Foreskin melanocyte (primary cell): ENCODE measurements at places on chromosomes 12 and 14.

DNA sequence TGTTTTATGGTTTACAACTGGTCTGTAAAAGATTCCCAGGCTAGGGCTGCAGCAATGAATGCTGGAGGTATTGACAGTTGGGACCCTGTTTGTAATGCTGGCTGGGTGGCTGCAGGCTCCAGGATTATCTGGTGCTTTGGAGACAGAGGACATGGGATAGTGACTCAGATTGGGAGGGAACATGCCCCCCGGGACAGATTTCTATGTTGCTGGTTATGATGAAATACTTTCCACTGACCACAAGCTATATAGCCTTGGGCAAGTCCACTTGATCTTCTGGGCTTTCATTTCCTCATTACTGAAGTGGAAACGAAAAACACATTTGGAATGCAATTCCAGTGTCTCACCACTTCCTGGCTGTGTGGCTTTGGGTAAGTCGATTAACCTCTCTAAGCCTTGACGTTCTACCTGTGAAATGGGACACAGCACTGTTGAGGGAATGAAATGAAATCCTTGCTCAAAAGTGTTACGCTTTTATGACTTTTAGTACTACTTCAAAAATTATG, 6.3 kb upstream of the TPCN1 start:
- peak; percentile 99 for DNase-seq

DNA sequence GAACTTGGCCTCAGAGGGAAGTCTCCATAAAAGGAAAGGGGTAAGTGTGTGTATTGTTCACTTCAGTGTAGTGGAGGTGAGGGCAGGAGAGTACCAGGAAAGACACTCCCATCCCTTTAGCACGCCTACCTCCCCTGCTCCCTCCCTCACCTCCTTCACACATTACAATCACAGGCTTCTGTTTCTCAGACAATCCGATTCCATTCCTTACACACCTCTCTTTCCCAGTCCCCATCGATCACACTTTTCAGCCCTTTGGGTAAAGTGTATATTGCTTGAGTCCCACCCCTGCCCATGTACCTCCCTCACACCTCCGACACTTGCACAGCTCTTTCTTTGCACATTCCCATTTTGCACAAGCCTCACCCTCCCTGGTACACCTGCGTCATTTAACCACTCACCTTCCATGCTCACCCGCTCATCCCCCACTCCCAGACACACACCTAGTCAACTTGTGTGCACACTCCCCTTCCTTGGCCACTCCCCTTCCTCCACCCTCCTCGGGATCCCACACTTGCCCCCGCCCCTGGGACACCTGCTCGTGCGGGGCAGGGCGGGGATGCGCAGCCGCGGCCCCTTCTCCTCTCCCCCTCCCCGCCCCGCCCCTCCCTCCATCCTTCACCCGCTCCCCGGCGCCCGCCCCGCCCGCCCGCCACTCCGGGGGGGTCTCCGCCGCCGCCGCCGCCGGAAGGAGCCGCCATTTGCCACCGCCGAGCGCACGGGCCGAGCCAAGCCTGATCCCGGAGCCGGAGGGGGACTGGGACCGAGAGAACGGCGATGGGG, at the start of gene MARCHF9:
TSS of gene MARCHF9 (plus strand) at position 693 of the 783 bp plus-strand sequence. CDS start 426 bp downstream, outside the sequence.
- no peak for DNase-seq

GRCh38 chr14:65565948-65566347, 153.4 kb downstream of the FUT8 start:
- no peak for DNase-seq

DNA sequence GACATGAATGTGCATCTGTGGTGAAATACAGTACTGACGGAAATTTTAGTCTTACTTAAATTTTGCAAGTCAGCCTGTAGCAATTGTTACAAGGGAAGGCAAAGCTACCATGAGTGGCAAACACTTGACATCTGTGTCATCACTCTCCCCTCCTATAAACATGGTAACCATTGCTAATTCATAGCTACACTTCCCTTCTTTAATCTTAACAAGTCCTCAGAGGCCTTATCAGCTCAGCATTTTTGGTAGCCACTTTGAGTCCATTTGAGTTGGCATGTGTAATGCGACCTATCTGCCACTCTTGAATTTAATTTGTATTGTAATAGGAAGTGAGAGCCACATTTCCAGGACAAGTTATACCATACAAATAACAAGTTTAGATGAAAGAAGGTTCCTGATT, 218.1 kb downstream of the RMST start:
- DNase-seq: no peak

DNA sequence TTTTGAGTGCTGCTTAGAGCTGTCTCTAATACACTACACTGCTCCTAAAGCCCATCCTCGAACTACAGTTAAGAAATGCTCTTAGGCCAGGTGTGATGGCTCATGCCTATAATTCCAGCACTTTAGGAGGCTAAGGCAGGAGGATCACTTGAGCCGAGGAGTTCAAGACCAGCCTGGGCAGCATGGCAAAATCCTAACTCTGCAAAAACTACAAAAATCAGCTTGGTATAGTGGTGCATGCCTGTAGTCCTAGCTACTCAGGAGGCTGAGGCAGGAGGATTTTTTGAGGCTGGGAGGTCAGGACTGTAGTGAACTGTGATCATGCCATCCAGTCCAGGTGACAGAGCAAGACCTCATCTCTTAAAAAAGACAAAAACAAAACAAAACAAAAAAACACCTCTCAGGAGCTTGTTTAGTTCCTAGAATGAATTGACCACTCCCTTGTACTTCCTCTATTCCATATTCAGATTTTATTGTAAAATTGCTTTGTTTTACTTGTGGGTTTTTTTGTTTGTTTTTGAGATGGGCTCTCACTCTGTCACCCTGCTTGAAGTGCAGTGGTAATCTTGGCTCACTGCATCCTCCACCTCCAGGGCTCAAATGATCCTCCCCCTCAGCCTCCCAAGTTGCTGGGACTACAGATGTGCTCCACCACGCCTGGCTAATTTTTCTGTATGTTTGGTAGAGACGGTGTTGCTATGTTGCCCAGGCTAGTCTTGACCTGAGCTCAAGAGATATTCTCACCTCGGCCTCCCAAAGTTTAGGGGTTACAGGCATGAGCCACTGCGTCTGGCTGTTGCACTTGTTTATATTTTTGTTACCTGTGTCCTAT, 13.6 kb downstream of the MDM2 start:
- no peak for DNase-seq

- no peak for DNase-seq
These were observed 55.2 kb downstream of the ERO1A start for GRCh38 chr14:52640137-52640536.

GRCh38 chr12:13179211-13180074, 17.1 kb upstream of the EMP1 start:
- DNase-seq: no peak

- no peak for DNase-seq
These were observed 890 bp downstream of the SPTLC2 start for GRCh38 chr14:77615361-77616132.

DNA sequence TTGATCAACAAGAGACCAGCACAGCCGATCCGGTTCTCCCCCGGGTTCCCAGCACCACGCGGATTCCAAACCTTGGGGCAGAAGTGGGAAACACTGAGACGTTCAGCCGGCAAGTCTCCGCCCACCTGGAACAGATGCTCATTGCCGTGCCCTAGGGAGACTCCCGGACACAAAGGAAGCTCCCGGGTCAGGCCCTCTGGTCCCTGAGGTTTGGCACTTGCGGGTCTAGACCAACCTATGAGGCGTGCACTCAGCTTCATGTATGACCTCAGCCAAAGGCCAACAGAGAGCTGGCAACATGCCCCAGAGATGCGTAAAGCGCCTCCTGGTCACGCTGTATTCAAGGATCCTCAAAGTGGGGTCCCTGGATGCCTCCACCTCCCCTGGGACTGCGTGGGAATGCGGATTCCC, 2.5 kb downstream of the RIMBP2 start:
- DNase-seq: no peak

GRCh38 chr12:113298861-113299545, 35.9 kb downstream of the SLC8B1 start:
- DNase-seq: no peak

GRCh38 chr12:66048835-66049537, 81.6 kb downstream of the LLPH start:
- no peak for DNase-seq

DNA sequence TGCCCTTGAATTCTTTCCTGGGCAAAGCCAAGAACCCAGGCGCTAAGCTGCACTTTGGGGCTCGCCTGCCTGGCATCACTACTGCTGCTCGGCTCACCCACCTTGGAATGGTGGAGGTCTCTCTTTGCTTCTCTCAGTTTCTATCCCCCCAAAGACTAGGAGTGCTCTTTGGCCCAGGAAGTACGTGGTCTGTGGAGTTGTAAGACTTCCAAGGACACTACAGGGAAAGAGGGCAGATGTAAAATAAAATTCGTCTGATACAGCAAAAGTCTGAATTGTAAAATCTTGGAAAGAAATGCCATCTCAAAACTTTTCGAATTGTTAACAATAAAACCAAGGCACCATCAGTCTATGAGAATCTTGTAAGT, 52.5 kb upstream of the MAP1LC3B2 start:
- no peak for DNase-seq

GRCh38 chr12:51192284-51192671, 19.3 kb upstream of the TFCP2 start:
- DNase-seq: no peak

DNA sequence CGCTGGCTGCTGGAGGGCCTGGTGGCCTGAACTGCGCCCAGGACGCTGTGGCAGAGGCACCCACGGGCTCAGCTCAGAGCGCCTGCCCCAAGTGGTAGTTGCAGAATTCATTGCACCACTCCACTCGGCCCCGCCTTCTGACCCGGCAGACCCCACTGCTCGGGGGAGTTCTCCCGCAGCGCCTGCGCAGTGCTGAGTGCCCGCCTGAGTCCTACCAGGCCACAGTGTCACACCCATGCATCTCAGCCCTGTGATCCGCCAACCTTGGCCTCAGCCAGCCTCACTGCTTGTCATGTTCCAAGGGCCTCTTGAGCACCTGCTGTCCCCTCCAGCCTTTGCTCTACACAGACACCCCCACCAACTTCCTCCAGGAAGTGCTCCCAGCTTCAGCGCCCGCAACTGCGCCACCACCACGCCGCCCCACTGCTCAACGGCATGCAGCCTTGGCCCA, 12.2 kb downstream of the DEGS2 start:
- no peak for DNase-seq

GRCh38 chr12:118763234-118763633, 218.1 kb upstream of the SRRM4 start:
- DNase-seq: no peak

DNA sequence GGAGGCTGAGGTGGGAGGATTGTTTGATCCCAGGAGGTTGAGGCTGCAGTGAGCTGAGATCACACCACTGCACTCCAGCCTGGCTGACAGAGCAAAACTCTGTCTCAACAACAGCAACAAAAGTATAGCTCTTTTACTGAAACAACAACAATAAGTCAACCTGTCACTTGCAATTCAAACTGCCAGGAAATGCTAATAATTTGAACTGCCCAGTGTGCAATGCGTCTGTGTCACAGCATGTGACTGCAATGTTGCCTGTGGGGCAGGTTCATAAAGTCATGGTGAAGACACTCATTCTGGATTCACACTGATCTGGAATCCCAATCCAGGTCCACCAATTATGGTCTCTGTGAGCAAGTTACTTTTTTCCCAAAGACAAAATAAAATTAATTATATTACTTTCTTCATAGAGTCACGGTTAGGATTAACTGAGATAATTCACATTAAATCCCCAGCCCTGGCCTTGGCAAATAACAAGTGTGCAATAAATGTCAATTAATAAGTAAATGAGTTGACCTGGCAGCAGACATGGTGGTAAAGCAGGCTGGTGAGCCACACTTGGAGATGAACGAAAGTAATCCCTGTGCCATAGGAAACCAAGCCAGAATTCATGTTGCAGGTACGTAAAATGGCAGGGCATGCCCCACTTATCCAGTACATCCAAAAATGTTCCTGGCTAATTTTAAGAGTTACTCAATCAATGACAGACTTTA, 89.1 kb upstream of the CPSF6 start:
- no peak for DNase-seq

DNA sequence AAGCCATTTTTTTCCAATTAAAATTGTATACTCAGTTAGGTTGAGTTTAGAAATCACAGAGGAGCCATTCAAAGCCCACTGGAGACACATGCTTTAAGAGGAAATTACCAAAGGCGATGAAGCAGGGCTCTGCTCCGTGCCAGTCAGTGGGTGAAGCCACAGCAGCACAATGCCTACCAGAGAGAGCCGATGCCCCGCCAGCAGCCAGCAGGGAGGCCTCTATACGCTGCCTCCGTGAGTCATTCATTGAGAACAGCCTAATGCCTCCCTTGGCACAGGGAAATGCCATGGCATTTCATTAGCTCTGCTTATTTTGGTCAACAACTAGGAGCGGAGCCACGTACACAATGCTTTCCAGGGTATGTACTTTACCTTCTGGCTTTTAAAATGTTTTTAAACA, 197.8 kb upstream of the FRMD6 start:
- peak; percentile 85 for DNase-seq

GRCh38 chr12:121990692-121991603, 30.7 kb upstream of the BCL7A start:
- DNase-seq: no peak

- DNase-seq: no peak
These were observed 111.6 kb upstream of the NOS1 start for GRCh38 chr12:117472983-117473382.
